Bronchial epithelial cell (primary cell): ENCODE measurements at places on chromosomes 11 and 22. TPM values are rescaled to one million over a fixed set of nuclear protein-coding genes. Genes with fewer than 3 reads are reported as not detected.

PNPLA3 gene
- total RNA-seq: 1.3 and 1.7 TPM in 2 replicates

ST14 gene
- 79.2 and 105 TPM in 2 replicates for total RNA-seq

MYO18B gene
- not detected in 2 replicates for total RNA-seq

ABCC8 gene
- total RNA-seq: not detected in 2 replicates

GTF2H1 gene
- total RNA-seq: 56.3 and 79.8 TPM in 2 replicates

OR8I2 gene
- not detected in 2 replicates for total RNA-seq

CHORDC1 gene
- 17.4 and 24.2 TPM in 2 replicates for total RNA-seq

TNNT3 gene
- not detected in 2 replicates for total RNA-seq

BLID gene
- not detected in 2 replicates for total RNA-seq

NPAS4 gene
- total RNA-seq: not detected in 2 replicates

SCGB1D2 gene
- not detected in 2 replicates for total RNA-seq

UPK3A gene
- total RNA-seq: not detected in 2 replicates

KRTAP5-9 gene
- total RNA-seq: not detected in 2 replicates

ELMOD1 gene
- total RNA-seq: under 0.01 TPM in 1 of 2 replicates, not detected in the other

TSPAN18 gene
- total RNA-seq: not detected in 2 replicates

FLRT1 gene
- 0.26 and 1.5 TPM in 2 replicates for total RNA-seq

MISFA gene
- 0.64 and 0.79 TPM in 2 replicates for total RNA-seq

FAM180B gene
- total RNA-seq: not detected in 2 replicates

ADAMTS15 gene
- total RNA-seq: 0.13 and 0.26 TPM in 2 replicates

ZNF70 gene
- 1.3 TPM in 2 replicates for total RNA-seq

RNF169 gene
- total RNA-seq: 12.6 and 16.4 TPM in 2 replicates

FUT4 gene
- total RNA-seq: 1.0 and 1.8 TPM in 2 replicates

CTSW gene
- not detected in 2 replicates for total RNA-seq

OR10A2 gene
- not detected in 2 replicates for total RNA-seq

OOSP1 gene
- not detected in 2 replicates for total RNA-seq

GAL3ST1 gene
- total RNA-seq: 0.13 and 0.26 TPM in 2 replicates

EFCAB6 gene
- 0.26 and 0.64 TPM in 2 replicates for total RNA-seq

CCDC87 gene
- under 0.01 TPM in 2 replicates for total RNA-seq

KRTAP5-7 gene
- total RNA-seq: 0.13 TPM in 1 of 2 replicates, not detected in the other

RNF121 gene
- total RNA-seq: 28.5 and 32.6 TPM in 2 replicates

C11orf97 gene
- total RNA-seq: not detected in 2 replicates

OR10G4 gene
- total RNA-seq: not detected in 2 replicates

OR5AN1 gene
- not detected in 2 replicates for total RNA-seq

OR51E2 gene
- not detected in 2 replicates for total RNA-seq

TMEM151A gene
- total RNA-seq: not detected in 2 replicates

PLA2G3 gene
- total RNA-seq: under 0.01 and 0.38 TPM in 2 replicates

SMTNL1 gene
- not detected in 2 replicates for total RNA-seq

GRAP2 gene
- not detected in 2 replicates for total RNA-seq

PGR gene
- total RNA-seq: not detected in 2 replicates

CCDC34 gene
- 1.3 and 2.0 TPM in 2 replicates for total RNA-seq

PKDREJ gene
- total RNA-seq: not detected in 2 replicates

PLXNB2 gene
- total RNA-seq: 138 and 176 TPM in 2 replicates

RIN1 gene
- 19.0 and 19.7 TPM in 2 replicates for total RNA-seq

RBMXL2 gene
- not detected in 2 replicates for total RNA-seq

FZD4 gene
- 0.38 and 0.53 TPM in 2 replicates for total RNA-seq

SEZ6L gene
- total RNA-seq: not detected in 2 replicates

KCNJ11 gene
- 0.77 and 0.79 TPM in 2 replicates for total RNA-seq

OR4D5 gene
- total RNA-seq: not detected in 2 replicates

APOC3 gene
- not detected in 2 replicates for total RNA-seq

MUC2 gene
- total RNA-seq: not detected in 2 replicates

GAL3ST3 gene
- total RNA-seq: not detected in 2 replicates

E2F8 gene
- total RNA-seq: 0.26 TPM in 2 replicates

CCS gene
- 29.3 and 30.3 TPM in 2 replicates for total RNA-seq
